ENCODE measurements at places on chromosomes 7 and 10. TPM values are rescaled to one million over a fixed set of nuclear protein-coding genes. Genes with fewer than 3 reads are reported as not detected.

The ZNF783 gene
- total RNA-seq = 8.9 TPM

- no peak for DNase-seq
Measured at GRCh38 chr7:127608446-127608845, 9.5 kb downstream of the PAX4 start.

- DNase-seq = no peak
Measured at GRCh38 chr7:87886875-87887274, 10.6 kb downstream of the DBF4 start.

- DNase-seq = no peak
Measured at GRCh38 chr10:19168584-19168983, 120.0 kb downstream of the MALRD1 start.

- no peak for DNase-seq
Measured at GRCh38 chr7:144027070-144027469, 21.7 kb upstream of the OR2A5 start.

DNA sequence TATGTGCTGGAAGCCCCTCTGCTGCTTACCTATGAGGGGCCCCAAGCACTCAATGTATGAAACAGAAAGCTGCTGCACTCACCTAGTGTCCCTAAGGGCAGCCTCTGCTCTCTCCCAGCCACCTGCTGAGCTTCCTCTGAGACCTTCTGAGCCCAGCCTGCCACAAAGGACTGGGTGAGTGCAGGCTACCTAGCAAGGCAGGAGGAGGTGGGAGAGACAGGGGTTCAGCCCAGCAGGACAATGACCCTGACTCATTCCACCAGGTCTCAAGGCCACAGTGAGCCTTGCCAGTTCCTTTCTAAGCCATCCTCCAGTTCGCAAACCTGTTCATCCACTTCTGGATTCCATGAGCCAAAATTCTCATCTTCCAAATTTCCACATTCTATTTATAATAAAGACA lies 16.3 kb downstream of the VOPP1 start:
- DNase-seq = peak; percentile 16
